ENCODE measurements at places on chromosomes 7 and 10. TPM values are rescaled to one million over a fixed set of nuclear protein-coding genes. Genes with fewer than 3 reads are reported as not detected.

GRCh38 chr10:20485554-20485953, 411.6 kb downstream of the NEBL start:
- no peak for DNase-seq

DNA sequence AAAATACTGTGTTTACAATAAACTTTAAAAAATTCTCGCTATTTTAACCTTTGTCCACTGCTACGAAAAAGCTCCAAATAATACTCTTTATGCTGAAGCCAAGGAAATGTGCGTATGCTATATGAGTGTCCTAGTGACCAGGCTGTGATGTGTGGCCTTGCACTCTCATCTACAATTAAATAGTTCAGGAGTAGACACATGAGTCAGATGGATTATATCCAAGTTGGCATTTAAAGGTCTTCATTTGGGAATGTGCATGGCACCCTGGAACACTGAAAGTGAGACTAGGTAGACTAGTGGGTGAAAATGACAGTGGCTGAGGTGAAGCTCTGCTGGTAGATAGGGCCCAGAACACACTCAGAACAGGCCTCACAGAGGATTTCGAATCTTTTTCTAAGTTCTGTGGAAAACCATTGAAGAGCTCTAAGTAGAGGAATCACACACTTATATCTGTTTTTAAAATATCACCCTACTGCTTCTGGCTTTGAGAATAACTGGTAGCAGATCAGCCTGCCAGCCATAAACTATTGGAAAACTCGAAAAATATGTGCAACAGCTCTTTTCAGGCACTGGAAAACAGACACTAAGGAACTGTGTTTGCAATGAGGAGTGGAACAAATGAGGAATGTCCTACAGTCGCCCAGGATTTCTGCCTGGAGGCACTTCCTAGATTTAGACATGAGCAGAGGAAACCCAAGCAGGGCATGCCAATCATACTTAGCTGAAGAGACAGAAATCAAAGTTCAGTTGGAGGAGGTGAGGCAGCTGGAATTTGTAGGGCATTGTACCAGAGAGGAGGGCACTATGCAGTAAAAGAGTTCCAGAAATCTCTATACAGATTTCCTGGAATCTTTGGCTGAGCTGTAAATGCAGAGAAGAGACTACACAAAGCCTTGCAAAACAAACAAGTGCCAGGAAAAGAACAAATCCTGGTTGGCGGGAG, 603.8 kb upstream of the LRRTM3 start:
- no peak for DNase-seq

GRCh38 chr10:104347295-104348045, 6.2 kb upstream of the CFAP58 start:
- DNase-seq, result no peak

- no peak for DNase-seq
Measured at GRCh38 chr10:66629996-66630395, 295.8 kb upstream of the LRRTM3 start.

- no peak for DNase-seq
Measured at GRCh38 chr7:95715274-95715673, 57.1 kb upstream of the DYNC1I1 start.

- DNase-seq, result peak; percentile 83
Measured at GRCh38 chr10:103884681-103885139, 29.3 kb upstream of the SH3PXD2A start.

GRCh38 chr10:34655286-34656170, 159.6 kb downstream of the PARD3 start:
- peak; percentile 43 for DNase-seq

DNA sequence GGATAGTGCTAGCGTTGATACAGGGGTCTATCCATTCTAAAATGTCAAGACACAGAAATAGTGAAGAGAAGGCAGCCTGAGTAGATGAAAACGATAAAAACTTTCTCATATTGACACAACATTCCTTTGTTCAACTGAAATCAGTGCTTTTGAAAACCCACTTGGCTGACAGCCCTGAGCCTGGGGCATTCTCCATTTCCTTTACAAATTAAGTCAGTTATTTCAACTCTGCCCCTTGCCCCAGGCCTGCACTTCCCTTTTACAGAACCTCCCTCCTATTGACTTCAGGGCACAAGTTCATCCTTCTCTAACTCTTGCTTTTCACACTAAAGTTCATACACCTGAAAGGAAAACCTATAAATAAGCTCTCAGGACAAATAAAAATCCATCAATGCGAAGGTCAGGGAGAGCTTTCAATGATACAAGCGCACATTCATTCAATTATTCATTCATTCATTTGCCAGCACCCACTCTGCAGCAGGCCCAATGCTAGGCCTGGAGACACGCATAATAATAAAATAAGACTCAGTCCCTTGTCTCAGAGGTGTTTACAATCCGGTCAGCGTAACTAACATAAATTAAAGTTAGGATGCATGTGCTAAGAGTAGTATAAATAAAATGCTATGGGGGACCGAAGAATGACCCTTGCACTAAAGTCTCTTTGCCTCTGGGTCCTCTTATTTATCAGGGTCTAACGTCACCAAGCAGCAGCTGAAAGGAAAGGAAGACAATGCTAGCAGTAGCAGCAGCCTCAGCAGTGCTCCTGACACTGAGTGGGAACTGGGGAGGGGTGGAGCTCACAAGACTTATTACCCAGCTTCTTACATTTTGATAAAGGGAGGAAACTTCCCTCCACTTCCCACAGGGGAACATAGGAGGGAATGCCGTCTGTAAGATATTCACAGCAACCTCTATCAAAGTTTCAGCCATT, 134.8 kb downstream of the PDE1C start:
- peak; percentile 16 for DNase-seq

GRCh38 chr7:154905146-154905545, 97.8 kb downstream of the PAXIP1 start:
- DNase-seq, result no peak

- peak; percentile 86 for DNase-seq
Measured at GRCh38 chr10:122019414-122019975, 30.5 kb downstream of the TACC2 start.

DNA sequence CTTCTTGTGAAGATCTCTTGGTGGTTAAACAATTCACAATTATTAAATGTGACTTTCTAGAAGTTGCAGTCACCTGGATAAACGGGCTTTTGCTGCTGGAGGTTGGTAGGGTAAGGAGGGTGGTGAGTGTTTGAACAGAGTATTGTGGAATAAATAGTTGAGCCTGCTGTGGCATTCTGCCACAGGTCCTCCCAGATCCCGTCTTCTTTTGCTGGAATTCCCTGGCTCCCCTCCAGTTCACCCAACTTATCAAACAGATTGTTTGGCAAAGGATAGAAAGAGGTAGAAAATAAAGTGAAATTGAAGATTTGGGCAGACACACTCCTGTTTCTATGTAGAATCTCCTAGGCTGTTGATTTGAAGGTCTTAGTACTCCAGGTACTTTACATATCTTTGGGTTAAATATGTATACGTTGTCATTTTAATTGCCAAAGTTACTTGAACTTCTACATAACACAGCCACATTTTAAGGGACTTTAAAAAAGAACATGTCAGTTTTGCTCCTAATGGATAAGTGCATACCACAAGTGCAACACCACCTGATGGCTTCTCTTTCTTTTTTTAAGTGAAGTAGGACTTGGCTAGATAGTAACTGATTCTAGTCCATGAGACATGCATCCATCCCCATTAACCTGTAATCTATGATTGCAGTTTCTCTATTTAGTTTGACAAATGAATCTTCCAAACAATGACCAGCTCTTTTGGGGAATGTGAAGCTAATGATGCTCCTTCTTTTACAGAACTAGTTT, 83.0 kb downstream of the ARL4A start:
- DNase-seq, result peak; percentile 40

- DNase-seq, result peak; percentile 53
Measured at GRCh38 chr10:323651-324293, 188.5 kb downstream of the ZMYND11 start.

- peak; percentile 65 for DNase-seq
Measured at GRCh38 chr7:76300166-76300731, 2.2 kb upstream of the HSPB1 start.

DNA sequence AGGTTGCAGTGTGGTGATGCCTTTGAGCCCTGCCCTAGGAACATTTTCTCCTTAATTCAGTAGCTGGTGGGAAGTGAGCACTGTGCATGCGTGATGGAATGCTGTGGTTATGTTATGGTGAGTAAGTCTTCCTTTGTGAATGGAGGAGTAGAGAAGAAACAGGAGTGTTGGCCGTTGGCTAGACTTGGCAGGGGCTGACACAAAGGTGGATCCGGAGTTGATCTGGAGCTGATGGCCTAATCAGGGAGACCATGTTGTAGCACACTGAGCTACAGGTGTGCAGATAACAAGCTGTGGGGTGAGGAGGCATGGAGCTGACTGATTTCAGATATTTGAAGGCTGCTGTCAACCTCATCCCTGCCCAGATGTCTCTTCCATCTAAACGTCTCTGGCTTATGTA, 122.3 kb downstream of the CNNM2 start:
- DNase-seq, result no peak

- no peak for DNase-seq
Measured at GRCh38 chr10:130261306-130261705, 125.1 kb downstream of the GLRX3 start.

The IFIT1B gene
- total RNA-seq, result not detected

The IDI2 gene
- total RNA-seq, result not detected

The TM9SF3 gene
- total RNA-seq, result 169 TPM

The NANOS1 gene
- under 0.01 TPM for total RNA-seq

The LMBR1 gene
- 187 TPM for total RNA-seq

The HOXA3 gene
- total RNA-seq, result 0.87 TPM

The HUS1 gene
- total RNA-seq, result 21.1 TPM

The CLRN3 gene
- not detected for total RNA-seq
